Head of caudate nucleus (tissue), 42 donors: ENCODE measurements at places on chromosomes 7 and 10.

DNA sequence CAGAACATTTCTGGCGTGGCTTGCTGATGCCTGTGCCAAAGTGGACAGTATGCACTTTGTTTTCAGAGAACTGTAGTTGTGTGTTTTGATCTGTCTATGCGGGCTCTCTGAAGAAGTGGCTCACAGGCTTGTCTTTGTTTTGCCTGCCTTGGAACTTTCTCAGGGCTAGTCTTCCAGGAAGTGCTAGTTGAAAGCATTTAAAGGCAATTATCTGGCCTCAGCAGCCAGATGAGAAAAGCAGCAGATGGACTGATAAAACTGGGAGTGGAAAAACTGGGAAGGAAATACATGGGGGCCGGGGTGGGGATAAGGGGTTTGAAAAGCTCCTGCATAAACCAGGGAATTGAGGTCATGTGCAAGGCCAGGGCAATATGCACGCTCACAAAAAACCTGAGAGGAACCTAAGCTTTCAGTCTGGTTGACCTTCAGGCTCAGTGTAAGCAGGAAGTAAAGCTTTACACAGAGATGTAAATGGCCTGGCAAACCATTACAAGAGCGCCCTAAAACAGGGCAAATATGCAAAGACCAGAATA is 94.5 kb downstream of the ZNF33B start:
- DNase-seq, result no peak

GRCh38 chr7:25353196-25353595 is 124.9 kb upstream of the NPVF start:
- no peak for DNase-seq

DNA sequence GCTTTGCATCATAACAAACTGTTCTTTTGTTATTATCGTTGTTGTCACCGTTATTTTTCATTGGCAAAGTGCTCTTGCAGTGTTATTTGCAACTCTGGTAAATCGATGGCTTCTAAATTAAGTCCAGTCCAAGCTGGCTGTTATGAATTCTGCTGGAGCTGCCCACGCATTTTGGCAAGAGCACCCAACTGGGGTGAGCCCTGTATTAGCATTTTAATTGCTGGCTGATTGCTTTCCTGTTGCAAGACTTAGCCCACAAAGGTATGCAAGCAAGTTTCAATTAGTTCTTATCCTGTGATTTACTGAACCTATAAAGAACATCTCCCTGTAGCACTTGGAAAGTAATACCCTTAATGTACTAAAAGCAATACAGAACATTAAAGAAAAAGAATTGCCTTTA is 226.8 kb downstream of the ACTR3B start:
- DNase-seq, result no peak

DNA sequence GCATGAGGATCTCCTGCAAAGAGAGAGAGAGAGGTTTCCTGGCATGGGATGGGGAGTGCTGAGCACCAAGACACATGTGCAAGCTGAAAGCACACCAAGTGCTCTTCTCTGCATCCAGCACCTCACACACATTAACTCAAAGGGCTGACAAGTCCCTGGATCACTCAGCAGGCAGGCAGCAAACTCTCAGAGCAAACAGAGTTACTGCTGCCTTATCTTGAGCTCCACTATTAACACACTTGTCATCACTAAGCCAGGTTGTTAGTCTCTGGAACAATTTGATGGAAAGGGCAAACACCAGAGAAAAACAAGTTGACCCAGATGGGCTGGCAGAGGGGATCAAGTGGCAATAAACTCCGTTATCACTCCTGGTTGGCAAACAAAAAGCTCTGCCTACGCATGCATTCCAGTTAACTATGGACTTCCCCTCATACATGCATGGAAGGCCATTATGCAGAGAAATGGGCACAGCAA is 349.9 kb downstream of the KCNMA1 start:
- no peak for DNase-seq

GRCh38 chr7:99473315-99473596 is 566 bp downstream of the ZNF789 start:
- no peak for DNase-seq

- DNase-seq, result no peak
Observed at GRCh38 chr7:99901581-99901980, 17.7 kb downstream of the TRIM4 start.
